ENCODE measurements at places on chromosomes 2 and 18.

- DNase-seq: no peak
Measured at GRCh38 chr18:33573193-33573592, 4.8 kb upstream of the ASXL3 start.

- DNase-seq: no peak
Measured at GRCh38 chr18:27549335-27550039, 364.4 kb upstream of the CHST9 start.

- no peak for DNase-seq
Measured at GRCh38 chr2:109457794-109458193, 156.0 kb downstream of the SEPTIN10 start.

- no peak for DNase-seq
Measured at GRCh38 chr2:176466918-176467452, 197.7 kb downstream of the MTX2 start.

- DNase-seq: no peak
Measured at GRCh38 chr2:84427235-84428138, 31.6 kb downstream of the SUCLG1 start.

GRCh38 chr2:149470046-149470445 is 117.5 kb downstream of the MMADHC start:
- no peak for DNase-seq

GRCh38 chr18:39653221-39653620 is 2087.6 kb upstream of the CELF4 start:
- no peak for DNase-seq

DNA sequence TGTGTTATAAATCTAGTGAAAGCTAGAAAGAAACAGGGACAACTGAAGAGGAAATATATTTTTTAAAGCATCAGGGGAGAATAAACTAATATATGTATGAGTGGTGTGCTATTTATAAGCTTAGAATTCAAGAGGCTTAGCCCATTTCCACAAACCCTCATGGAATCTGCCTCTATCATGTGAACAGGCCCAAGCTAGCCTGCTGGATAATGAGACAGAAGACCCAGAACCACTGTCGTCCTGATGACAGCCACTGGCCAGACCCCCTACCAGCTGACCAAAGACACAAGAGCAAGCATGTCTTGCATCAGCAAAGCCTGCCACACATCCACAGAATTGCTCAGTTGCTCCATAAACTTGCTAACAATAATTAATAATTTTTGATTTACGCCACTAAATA is 382.3 kb upstream of the NXPH2 start:
- DNase-seq: no peak

DNA sequence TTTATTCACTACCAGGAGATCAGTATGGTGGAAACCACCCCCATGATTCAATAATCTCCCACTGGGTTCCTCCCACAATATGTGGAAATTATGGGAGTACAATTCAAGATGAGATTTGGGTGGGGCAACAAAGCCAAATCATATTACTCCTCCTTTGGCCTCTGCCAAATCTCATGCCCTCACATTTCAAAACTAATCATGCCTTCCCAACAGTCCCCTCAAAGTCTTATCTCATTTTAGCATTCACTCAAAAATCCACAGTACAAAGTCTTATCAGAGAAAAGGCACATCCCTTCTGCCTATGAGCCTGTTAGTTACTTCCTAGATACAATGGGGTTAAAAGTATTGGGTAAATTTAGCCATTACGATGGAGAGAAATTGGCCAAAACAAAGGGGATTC is 989.5 kb upstream of the CNTNAP5 start:
- DNase-seq: no peak

DNA sequence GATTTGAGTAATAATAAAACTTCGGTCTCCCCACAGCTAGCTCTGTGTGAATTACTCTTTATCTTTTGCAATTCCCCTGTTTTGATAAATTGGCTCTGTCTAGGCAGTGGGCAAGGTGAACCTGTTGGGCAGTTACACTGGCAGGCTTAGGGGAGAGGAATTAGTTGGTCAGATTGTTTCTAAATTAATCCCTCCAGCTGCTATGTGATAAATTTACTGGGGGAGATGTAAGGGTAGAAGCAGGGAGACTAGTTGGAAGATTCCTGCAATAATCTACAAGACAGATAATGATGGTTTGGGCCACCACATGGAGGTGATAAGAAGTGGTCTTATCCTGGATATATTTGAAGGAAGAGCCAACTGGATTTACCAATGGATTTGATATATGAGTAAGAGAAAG is 118.5 kb upstream of the TACR1 start:
- DNase-seq: no peak

GRCh38 chr2:10407432-10407831 is 40.7 kb downstream of the ODC1 start:
- peak; percentile 49 for DNase-seq

- DNase-seq: peak; percentile 44
Measured at GRCh38 chr2:84077496-84077895, 381.6 kb downstream of the SUCLG1 start.

GRCh38 chr2:27136751-27137150 is 2.3 kb upstream of the PREB start:
- no peak for DNase-seq

- DNase-seq: no peak
Measured at GRCh38 chr2:101518578-101519492, 43.9 kb upstream of the RFX8 start.

DNA sequence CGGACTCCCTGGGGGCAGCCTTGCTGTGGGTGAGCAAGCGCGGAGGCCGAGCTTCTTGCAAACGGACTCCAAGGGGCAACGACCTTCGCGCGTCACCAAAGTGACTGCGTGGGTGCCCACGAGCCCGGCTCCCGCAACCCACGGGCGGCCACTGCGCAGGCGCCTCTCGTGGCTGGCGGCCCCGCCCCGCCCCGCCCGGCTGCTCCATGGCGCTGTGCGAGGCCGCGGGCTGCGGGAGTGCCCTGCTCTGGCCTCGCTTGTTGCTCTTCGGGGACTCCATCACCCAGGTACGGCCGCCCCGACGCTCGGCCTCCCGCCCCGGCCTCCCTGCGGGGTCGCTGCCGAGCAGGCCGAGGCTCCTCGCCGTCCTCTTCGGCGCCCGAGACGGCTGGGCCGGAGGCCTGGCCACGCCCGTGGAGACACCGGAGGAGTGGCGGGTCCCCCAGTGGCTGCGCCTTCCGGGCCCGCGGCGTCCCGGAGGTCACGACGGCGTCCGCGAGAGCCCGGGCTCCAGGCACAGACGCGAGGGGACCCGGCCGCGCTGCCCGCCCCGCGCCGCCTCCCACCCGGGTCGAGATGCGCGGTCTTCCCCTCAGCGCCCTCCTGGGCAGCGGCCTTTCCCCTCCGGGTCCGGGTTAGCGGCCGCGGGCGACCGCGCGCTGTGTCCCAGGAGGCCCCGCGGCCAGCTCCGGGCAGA is at the start of gene IAH1:
Gene IAH1, plus strand, starts transcription at position 191 of the 697 bp plus-strand sequence. Its CDS starts 16 bp downstream, at position 207.
- peak; percentile 71 for DNase-seq

GRCh38 chr2:28437149-28437835 is 44.6 kb downstream of the FOSL2 start:
- no peak for DNase-seq

GRCh38 chr18:75160364-75160763 is 48.6 kb downstream of the PTGR3 start:
- DNase-seq: no peak

- DNase-seq: peak; percentile 47
Measured at GRCh38 chr2:70935468-70936164, at the start of gene ATP6V1B1. Gene ATP6V1B1 (plus strand): TSS chr2:70935900. CDS start chr2:70935955, 55 bp downstream.

- DNase-seq: no peak
Measured at GRCh38 chr2:100006516-100006915, 135.9 kb downstream of the AFF3 start.
